Type B pancreatic cell (in vitro differentiated cells): ENCODE measurements at places on chromosomes 5 and 9. TPM values are rescaled to one million over a fixed set of nuclear protein-coding genes. Genes with fewer than 3 reads are reported as not detected.

The RBM18 gene
- total RNA-seq, result 23.3 and 24.2 TPM in 2 replicates

The RELL2 gene
- total RNA-seq, result 6.9 and 8.1 TPM in 2 replicates

GRCh38 chr5:141421489-141421855 is 621 bp downstream of the PCDHGA11 start:
- DNase-seq, result no peak

- no peak for DNase-seq
These were observed 1026.7 kb upstream of the DMAC1 start for GRCh38 chr9:8826281-8826680.

DNA sequence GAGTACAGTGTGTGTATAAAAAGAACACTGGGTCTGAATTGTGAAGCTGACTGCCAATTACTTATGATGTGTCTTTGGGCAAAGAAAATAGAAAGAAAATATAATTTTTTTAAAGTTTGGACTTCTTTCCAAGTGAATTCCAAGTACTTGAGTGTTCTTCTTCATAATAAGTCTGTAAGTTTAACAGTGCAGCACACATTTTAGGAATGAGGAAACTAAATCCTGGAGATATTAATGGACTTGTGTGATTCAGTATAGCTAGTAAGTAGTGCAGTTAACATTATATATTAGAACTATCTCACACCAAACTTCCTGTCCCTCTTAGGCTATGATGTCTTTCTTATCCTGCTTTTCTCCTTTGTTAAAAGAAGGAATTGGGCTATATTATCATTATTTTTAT is 1953.8 kb downstream of the MAT2B start:
- DNase-seq, result no peak

DNA sequence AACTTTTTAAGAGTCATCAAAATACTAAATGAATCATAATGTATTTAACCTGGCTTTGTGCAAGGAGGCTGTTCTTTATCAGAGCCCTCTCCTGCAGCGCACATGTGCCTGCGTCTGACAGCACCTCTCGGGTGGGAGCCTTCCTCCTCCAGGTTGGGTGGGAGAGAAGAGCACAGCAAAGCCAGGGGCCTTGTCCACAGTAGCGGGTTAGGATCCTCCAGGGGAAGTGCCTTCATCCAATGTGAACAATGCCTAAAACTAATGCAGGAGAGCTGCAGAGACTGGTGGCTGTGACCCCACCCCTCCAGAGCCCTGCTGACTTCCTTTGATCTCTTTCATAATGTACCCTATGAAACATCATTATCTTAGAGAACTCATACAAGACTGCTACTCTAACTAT is 10.2 kb downstream of the UBE2QL1 start:
- DNase-seq, result no peak

DNA sequence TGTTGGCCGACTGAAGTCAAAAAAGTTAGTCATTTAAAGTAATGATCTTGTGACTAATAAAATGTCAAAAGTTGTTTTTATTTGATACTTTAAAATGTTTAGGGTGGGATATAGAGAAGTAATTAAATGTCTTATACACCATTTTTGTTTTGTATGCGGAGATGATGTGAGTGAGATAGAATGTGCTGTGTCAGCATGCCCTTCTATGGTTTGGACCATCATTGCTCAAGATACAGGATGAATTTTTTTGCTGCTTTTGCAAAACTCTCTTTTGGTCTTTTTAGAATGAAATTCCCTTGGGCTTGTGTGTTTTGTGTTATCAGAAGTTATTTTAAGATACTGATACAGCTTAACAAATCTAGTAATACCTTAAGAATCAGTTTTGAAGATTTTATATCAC is 12.5 kb downstream of the SRFBP1 start:
- DNase-seq, result no peak

GRCh38 chr5:168291964-168292785 is 730 bp downstream of the WWC1 start:
- no peak for DNase-seq

DNA sequence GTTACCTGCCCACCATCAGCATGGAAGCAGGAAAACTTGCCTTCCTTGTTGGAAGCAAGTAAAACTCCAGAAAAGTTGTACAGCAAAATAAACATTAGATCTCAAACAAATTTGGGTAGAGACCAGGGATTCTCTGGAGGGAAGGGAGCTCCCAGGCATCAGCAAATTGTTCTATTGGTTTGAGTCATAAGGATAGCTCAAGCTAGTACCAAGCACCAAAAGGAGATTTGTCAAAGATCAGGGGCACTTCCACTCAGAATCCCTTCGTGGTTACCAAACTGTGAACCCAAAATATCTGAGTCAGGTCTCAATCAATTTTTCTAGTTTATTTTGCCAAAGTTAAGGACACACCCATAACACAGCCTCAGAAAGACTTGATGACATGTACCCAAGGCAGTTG is 37.8 kb downstream of the DNAJB5 start:
- DNase-seq, result no peak

DNA sequence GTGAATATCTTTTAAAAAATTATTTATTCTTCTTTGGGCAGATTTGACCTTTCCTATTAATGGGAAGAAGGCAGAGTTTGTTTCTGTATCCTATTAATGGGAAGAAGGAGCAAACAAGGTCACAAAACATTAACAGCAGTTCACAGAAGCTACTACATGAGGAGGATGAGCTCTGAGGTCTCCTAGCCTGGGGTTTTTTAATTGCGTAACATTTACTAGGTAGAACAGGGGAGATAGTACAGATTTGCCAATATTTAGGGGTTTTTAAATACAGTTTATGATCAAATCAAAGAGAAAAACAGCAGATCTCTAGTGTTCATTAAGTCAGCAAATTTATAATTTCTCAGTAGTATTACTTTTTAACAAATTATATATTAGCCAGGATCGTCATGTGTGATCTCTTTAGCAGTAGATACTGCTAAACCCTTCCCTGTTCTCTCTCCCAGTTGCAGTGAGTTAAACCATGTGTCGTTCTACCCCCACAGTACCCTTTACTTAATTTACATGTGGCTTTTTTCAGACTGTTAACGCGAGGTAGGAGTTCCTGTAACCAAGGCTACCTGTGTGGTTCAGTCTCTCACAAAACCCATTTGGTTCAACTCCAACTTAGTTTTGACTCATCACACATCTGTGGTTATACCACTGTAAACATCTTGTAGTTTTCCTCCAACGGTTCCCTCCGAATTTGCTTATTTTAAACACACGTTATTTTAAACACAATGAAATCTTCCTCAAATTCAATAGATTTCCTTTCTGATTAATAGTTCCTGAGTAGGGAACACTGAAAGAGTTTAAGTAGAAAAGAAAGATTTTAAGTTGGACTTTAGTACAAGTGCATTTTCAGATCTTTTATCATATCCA is 13.3 kb downstream of the SLC25A46 start:
- no peak for DNase-seq

DNA sequence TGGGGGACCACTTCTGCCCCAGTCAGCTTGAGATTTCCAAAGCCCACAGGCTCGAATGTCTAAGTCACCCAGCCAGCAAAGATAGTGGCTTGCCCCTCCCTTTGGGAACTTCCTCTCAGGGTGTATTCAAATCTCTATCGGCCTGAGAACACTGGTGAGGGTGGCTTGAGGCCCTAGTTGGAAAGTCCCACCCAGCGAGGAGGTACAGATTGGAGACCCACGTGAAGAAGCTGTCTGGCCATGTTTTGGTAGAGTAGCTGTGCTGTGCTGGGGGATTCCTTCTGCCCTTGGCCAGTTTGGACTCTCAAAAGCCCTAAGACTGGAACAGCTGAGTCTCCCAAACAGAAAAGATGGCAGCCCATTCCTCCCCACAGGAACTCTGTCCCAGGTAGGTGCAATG is 172.7 kb upstream of the RIOK2 start:
- DNase-seq, result no peak
